CD4-positive, alpha-beta T cell treated with Interleukin-15 for 4 hours (primary cell): ENCODE measurements at places on chromosomes 1 and 21.

- no peak for DNase-seq
Observed at GRCh38 chr1:24557711-24558131, 1.8 kb downstream of the NCMAP start.

GRCh38 chr1:10644307-10645128 lies 151.9 kb downstream of the CASZ1 start:
- no peak for DNase-seq

DNA sequence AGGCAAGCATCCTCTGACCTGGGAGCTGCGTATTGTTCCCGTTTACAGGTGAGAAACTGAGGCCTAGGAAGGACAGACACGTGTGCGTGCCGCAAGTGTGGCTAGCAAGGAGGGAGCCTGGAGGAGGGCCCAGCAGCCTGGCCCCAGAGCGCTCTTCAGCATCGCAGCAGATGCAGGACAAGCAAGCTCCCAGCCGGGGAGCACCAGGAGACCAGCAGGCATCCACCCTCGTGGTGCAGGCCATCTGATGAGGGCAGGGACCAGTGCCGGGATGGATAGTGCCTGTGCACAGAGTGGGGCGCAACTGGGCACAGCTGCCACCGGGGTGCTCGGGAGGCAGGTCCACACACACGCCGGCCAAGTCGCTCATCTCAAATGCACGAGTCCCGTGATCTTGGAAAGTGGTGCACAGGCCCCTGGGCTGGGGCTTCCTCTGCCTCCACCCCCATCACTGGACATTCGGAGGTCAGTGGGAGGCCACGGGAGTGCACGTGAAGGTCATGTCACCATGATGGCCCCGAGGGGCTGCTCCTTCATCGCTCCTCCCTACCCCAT lies 55.1 kb downstream of the COL18A1 start:
- no peak for DNase-seq

DNA sequence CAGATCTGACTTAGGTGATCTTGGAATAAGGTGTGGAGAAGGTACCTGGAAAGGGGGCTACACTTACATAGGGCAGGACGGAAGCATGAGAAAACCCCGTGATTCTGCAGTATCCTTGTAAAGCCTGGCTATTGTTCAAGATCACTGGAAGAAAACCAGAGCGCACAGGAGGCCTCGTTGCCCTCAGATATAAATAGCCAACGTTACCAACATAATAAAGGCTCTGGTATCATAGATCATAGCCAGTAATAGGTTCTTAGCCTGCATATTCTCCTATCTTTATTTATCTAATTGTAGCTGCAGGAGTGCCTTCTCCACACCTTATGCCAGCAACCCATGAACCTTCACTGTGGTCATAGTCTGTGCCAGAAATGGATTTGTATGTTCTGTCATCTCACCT lies 35.9 kb upstream of the MPZL1 start:
- DNase-seq: no peak

DNA sequence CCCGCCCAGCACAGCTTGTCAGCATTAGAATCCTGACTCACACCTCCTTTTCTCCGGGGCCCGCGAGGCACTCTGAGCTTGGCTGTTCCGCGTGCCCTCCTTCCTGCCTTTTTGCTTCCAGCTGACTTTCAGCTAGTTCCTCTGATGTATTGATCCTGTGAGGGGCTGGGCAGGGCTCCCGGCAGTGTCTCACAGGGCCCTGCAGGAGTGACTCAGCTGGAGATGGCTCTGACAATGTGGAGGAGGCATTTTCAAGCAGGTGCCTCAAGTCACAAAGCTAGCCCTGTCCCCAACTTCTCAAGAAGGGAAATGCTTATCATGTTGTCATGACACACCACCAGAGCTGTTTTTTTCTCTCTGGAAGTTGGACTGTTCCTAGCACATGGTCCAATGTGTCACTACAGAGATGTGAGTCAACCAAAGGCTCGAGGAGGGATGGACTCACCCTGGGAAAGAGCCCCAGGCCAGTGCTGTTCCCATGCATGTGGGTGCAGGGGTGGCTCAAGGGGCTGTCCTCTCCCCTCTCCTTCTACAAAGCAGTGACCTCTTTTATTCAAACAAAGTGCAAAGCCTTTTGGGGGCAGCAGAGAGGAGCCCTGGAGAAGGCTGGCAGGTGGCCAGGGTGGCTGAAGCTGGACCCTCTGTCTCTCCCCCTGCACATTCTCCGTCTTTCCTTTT lies 30.6 kb downstream of the SYT6 start:
- DNase-seq: no peak

- no peak for DNase-seq
Observed at GRCh38 chr1:45643978-45644377, 20.1 kb upstream of the CCDC17 start.
